T follicular helper cell (primary cell): ENCODE measurements at places on chromosomes 4 and X.

DNA sequence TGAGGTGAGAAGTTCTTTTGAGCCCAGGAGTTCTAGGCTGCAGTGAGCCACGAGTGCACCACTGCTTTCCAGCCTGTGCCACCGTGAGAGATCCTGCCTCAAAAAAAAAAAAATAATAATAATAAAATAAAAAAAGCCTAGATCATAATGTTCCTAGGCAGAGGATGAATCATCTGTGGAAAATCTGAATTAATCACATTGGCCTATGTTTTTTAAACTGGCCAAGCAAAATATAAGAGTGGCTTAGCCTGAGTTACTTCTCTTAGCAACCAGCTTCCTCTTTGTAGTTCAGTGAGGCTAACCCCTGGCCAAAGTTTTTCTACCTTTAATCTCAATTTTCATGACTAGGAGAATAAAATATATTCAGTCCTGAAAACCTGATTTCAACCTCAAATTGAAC, 614.6 kb downstream of the PPP4R3C start:
- no peak for DNase-seq

DNA sequence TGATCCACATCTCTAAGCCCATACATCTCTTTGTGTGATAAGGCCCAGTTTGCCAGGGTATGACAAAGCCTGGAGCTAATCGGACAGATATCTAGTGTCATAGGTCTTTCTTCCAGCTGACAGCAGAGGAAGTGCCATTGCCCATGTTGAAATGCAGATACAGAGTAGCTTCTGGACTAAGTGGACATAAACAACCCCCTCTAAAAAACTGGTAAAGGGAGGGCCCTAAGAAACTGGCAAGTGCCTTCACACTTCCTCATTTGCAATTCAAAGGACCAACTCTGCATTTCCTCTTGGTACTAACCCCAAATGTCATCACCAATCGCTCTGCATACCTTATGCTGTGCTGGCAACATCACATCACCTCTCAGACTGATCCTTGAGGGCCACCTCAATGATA, 20.8 kb downstream of the ARHGEF6 start:
- DNase-seq, result no peak

DNA sequence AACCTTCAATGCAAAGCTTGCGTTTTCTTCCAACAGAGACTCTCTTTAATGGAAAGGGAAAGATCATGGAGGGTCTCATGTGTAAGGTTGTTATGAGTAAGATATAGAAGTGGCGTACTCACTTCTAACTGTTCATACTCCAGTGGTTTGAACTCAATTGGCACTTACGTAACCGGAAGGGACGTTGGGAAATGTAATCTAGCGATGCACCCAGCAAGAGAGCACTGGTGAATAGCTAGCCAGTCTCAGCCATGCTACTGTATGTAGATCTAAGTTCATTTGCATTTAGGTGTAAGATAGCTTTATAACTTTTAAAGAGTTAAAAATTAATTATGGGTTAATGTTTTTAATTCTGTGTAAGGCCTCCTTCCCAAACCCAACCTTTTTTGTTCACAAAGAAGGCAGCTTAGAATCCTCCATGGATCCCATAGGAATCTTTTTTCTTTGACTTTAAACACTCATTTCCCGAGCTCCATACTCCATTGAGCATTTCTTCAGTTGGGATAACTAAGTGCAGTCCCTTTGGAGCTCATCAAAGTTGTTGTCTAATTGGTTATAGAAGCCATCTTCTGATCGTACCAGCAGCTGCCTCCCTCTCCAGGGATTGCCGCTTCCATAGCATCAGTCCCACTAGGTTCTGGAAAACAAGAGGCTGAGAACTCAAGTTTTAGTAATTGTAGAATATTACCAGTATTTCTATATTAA, 191.1 kb downstream of the RAPGEF2 start:
- no peak for DNase-seq

- DNase-seq, result no peak
Measured at GRCh38 chr4:18291256-18291655, 269.7 kb upstream of the LCORL start.

GRCh38 chr4:40874901-40875300, 125.1 kb downstream of the NSUN7 start:
- no peak for DNase-seq

- no peak for DNase-seq
Measured at GRCh38 chr4:176044589-176044951, 21.1 kb upstream of the WDR17 start.

- no peak for DNase-seq
Measured at GRCh38 chr4:125042041-125042440, 272.7 kb upstream of the FAT4 start.

GRCh38 chrX:38052096-38052495, 45.7 kb downstream of the SYTL5 start:
- DNase-seq, result no peak

- no peak for DNase-seq
Measured at GRCh38 chr4:26148927-26149326, 171.9 kb upstream of the RBPJ start.

DNA sequence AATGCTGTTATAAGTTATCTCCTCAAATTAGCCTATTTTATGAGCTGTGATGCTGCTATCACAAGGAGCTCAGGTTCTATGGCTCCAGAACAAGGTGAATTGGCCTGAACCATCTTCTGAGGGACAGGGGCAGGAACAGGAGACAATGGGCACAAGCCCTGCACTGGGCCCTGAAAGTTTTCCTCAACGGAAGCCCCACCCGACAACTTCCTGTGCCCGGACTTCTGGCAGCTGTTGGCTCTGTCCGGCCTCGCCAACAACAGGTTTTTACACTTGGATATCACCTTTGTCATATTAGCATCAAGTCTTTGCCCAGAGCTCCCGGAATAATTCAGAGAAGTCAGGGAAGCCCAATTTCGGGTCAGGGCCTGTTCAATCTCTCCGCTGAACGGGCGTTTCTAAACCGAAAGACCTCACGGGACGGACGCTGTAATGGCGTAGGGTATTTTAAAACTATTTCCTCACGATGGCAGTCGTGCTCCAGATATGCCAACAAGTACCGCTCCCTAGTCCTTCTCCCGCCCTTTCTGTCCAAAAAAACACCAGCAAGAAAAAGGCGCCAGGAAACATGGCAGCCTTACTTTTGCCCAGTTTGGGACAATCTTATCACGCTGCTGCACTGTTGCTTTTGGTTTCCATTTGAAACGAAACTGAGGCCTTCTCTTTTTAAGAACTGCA, 201.0 kb upstream of the STK26 start:
- peak; percentile 78 for DNase-seq

DNA sequence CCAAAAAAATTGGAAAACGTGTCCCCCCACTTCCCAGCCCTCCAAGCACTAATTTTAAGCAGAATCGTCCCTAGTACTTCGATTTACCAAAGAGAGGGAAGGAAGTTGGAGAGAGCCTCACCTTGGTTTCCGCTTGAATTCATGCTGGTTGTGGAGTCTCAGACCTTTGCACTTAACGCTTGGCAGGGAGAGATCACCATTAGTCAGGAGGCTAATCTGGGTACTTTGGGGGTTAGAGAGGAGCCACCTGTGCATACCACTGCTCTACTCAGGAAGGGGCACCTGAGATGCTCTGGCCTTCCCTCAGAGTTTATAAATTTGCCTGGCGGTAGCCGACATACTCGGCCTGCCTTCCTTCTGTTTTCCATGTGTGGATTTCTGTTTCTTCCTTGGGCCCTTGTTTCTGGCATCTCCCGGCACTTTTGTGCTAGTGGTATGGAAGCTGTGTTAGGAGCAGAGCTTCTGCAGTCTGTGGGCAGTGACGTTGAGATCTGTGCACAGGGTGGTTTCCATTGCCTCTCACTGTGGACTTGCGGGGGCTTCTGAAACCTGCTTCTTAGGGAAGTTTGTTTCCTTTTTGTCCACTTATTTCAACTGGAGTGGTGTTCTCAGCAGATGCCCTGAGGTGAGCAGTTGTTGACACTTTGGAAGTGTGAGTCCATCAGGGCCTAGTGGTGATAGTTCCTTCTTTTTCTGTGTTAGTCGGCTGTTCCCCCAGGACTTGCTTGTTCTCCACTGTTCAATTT, 104.2 kb downstream of the TMEM131L start:
- no peak for DNase-seq

DNA sequence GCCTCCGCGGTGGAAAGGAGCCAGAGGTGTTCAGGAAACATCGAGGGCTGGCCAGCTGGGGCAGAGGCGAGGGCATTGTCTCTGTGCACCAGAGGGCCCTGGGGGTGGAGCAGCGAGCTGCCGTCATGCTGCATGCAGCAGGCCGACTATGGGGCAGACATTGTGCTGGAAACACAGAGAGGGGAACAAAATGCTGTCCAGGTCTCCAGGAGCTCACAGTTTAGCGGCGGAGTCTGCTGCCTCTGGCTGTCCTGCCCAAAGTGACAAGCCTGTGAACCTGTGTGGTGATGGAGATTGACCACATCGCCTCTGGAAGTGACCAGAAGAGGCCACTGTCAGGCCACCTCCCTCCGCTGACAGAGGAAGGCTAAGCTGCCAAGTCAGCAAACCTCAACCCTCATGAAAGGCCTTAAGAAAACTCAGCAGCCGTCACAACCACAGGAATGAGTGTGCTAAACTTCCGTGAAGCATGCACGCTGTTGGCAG, 20.1 kb upstream of the SASH3 start:
- no peak for DNase-seq

GRCh38 chr4:184099000-184099399, 118.7 kb downstream of the ENPP6 start:
- no peak for DNase-seq

DNA sequence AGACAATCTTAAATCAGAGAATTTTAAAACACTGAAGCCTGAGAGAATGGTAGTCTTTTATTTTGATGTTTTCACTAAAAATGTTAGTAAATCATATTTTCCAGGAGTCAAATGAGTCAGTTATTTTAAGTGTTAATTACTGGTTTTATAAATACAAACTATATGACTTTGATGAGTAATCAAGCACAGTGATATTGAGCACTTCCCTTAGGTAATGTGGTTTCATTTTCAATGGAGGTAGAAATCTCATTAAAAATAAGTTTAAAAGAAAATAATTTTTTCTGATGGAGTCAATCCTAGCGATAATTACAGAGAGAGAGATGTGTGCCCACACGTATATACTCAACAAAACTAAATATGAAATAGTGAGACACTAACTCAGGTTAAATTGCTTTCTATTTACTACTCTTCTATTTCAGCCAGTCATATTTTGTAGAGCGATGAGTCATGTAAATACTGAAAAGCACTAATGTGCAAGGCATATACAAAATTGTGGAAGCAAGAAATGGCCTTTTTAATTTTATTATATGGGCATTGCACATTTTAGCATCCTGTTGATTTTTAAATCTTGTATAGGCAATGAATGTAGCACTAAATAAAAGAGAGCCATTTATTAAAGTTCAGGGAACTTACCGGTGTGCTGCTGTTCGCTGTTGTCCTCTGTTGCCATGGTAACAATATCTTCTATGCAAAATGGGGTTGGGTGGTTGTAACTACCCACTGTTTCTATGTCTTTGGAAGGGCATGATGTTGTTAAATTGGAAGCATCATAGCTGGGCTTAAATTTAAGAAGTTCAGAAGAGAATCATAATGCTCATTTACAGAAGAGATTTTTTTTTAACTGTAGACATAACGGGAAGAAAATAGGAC, 513.7 kb downstream of the TLL1 start:
- no peak for DNase-seq

DNA sequence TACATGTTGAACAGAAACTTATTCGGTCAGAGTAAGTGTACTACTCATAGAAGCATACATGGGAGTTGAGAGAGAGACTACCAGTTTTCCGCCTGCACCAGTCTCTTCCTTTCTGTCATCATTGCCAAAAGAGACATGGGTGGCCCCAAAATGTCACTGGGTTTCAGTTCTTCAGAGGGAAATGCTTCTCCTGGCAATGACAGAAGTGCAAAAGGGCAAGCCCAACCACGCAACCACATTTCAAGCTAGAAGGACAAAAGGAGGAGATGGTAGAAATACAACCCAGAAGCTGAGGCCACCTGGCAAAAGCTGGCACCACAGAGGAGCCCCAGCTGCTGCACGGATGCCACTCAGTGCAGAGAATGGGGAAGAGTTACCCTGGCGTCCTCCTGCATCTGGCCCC, 320.1 kb downstream of the BCOR start:
- DNase-seq, result no peak

- no peak for DNase-seq
Measured at GRCh38 chr4:120685756-120686278, 236.7 kb downstream of the PRDM5 start.

GRCh38 chrX:37722595-37722994, 37.0 kb downstream of the XK start:
- no peak for DNase-seq
